Stimulated activated CD4-positive, alpha-beta T cell treated with anti-CD3 and anti-CD28 coated beads, Interleukin-1b, Interleukin-23, amount 100 ng/mL, for 48 hours (primary cell): ENCODE measurements at places on chromosomes 4 and X.

GRCh38 chrX:46317163-46317562, 228.1 kb downstream of the ZNF674 start:
- DNase-seq, result no peak

- DNase-seq, result no peak
Measured at GRCh38 chr4:89928838-89929237, 34.2 kb downstream of the MMRN1 start.

DNA sequence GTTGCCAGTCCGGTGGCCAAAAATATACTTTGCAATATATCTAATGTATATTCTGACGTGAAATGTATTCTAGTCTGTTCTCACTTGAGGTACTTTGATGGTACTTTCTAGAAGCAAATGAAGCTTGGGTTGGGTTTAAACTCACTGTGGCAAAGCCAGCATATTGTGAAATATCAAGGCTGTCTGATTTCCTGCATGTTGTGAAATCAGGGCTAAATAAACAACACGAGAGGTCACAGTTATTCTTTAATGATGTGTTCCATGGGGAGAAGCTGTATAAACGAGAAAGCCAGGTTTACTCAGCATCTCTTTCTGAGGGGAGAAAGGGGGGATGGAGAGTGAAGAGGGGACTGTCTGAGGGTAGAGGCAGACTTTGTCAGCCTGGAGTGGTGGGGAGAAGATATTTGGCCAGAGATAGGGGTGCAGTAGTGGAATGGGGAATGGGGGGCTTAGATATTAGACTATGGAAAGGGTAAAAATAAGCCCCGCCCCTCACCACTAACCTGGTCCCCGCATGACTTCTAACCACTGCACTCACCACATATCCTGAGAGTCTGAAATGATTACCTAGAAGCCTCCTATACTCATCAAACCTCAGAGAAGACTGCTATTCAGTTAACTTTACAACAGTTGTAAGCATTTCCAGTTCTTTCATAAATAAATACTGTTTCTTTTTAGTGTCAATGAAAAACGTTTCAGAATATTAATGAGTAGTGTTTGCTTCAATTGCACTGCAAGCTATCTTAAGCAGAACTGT, 5.9 kb upstream of the SCARB2 start:
- DNase-seq, result no peak

GRCh38 chr4:4327652-4328121, 37.6 kb downstream of the ZBTB49 start:
- DNase-seq, result no peak

GRCh38 chr4:17273047-17273446, 238.8 kb downstream of the QDPR start:
- DNase-seq, result no peak

GRCh38 chrX:36867143-36867542, 141.0 kb upstream of the FAM47C start:
- DNase-seq, result no peak

- no peak for DNase-seq
Measured at GRCh38 chr4:17968721-17969120, 52.8 kb downstream of the LCORL start.

DNA sequence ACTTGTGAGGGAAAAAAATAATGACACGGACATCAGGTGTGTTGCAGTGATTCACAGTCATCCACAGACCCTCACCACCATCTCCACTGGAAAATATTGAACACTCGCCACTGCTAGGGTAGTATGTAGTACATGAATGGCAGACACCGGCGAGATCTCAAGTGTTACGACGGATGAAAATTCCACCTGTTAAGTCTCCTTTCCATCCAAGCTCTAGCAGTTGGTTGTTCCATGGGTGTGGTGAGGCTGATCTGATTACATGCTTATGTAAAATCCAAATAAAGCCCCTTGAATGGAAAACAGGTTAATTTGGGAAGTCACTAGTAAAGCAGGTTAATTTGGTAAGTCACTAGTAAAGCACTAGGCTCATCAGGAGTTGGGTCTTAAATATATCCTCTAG, 1.1 kb upstream of the ARMCX4 start:
- no peak for DNase-seq

DNA sequence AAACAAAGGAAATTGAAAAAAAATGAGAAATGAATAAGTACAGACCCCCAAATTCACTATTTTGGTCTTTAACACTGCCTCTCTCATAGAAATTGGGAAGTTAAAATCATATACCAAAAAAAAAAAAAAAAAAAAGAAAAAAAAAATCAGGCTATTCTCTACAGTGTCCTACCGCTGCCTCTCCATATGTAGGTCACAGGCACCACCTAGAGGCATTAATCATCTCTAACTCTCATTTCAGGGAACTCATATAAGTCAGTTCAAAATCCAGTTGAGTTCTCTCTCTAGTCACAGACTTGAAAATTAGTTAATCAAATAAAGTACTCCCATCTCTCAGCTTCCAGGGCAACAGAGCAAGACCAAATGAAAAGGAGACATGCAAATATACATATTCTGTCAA, 47.9 kb downstream of the COX18 start:
- no peak for DNase-seq

GRCh38 chrX:112738347-112739033, 58.8 kb upstream of the LHFPL1 start:
- DNase-seq, result peak; percentile 22

DNA sequence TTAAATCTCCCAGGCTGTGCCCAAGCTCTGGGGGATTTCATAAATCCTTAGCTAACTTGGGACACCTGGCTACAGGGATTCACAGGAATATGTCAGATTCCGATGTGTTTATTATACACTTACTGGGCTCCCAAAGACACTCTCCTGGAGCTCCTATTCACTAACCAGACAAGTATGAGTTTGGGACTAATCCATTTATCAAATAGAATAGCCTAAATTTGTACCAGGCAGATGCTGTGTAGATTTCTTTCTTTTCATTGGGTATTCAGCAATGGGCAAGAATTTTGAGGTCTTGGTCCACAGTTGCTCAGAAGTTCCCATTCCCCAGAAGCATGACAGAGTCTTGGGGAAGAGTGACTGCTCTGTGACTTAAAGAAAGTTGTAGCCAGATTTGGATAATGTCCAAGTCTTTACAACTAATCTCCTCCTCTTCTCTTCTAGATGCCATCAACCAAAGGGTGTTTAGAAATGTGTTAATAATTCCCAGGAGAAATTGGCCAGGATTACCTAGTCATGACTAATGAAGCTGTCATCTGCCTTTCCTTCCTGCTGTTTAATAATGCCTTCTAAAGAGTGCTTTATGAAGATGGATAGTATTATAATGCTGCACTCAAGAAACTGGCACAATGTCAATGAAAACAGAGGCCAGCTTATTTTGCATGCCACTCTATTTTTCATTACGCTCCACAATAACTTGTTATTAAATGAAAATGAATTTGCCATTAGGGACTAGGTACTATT, 120.9 kb downstream of the CHIC2 start:
- no peak for DNase-seq

GRCh38 chrX:79270401-79270800, 96.7 kb downstream of the ITM2A start:
- peak; percentile 76 for DNase-seq

DNA sequence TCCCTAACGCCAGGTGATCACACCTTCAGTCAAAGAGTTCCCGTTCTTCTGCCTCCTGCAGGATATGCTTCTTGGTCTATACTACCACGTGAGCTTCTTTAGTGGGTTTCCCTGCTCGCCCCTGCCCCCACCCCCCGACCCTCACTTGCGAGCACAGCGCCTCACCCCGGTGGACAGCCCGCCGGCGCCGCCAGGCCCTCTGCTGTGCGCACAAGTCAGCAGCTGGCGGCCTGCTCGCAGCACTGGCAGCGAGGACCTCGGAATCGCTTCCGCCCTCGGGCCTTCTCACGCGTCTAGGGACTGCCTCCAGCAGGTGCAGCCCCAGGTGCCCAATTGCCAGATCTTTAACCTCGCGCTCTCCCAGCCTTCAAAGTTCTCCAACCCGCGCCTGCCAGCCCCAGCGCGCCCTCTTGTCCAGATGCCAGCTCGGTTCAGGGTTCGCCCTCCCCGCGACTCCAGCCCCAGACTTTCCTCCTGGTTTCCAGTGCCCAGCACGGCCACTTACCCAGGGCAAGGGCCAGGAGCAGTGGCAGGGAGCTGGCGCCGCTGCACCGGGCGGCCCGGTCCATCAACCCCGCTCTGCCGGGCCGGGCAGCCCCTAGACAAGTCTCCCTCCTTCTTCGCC, 454 bp downstream of the BTC start:
- DNase-seq, result peak; percentile 9

GRCh38 chrX:4550018-4550417, 836.6 kb upstream of the PRKX start:
- no peak for DNase-seq

DNA sequence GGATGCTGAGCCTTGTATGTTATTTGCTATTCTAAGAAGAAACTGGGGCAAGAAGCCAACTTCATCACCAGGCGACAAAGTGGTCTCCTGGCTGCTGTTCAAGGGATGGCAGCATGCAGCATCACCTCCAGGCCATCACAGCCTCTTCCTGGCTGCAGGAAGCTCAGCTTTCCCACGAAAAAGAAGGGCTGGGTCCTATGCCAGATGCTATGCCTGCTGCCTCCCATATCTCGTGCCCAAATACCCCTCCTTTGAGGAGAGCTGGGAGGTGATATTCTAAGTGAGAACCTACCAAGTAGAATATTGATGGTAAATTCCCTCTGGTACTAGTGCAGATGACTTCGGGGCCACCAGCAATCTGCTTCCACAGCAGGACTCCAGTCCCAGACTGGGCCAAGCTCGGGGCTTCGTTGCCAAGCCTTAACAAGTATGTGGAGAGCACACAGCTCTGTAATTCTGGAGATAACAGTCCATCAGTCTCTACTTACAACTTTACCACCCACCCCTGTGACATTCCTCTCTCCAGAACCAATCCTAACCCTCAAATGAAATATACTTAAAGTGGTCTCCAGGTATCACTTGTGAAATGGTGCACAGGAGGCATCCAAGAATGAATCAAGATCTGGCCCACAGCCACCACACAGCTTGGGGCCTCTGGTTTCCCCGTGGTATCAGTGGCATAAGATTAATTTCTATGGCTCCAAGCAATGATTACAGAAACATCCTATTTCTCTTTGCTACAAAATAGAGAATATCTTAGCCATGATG, 149.3 kb downstream of the PALLD start:
- DNase-seq, result no peak

DNA sequence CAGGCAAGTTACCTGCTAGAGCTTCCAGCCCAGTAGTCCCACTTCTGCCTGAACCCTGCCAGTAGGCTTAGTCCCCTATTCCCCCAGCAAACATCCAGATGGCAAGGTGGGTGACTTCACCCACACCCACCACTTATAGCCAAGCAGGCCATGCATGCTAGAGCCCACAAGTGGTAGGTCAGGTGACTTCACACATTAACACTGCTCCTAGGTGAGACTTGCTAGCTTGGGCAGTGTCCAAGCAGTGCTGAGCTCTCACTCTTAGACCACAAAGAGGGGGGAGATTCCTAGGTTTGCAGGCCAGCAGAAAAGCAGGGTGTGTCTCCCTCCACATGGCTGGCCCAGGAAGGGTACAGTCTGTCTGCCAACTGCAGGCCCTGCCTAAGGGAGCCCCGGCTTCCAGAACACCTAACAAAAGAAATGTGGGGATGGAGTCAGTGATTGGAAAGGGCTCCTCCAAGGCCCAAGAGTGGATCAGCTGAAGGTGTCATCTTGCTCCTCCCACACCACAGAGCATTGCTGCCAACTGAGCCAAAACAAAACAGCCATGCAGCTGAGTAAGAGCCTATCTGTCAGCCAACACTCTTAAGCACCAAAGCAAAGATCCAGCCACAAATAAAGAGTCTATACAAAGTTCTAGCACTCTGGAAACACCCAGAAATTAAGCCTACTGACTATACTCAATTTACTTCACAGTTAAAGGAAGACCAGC, 158.1 kb upstream of the USP38 start:
- DNase-seq, result no peak

DNA sequence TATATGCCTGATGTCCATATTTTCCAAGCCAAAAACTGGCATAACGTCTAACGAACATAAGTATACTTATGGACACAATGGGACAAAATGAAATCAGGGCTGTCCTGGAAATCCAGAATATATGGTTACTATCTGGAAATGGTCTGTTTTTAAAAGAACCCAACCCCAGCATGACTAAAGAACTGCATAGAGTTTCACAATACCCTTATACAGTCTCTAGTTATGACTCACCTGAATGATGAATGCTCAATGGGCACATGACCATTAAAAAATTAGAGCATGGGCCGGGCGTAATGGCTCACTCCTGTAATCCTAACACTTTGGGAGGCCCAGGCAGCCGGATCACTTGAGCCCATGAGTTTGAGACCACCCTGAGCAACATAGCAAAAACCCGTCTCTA, 31.8 kb downstream of the AMMECR1 start:
- no peak for DNase-seq
